ENCODE measurements at places on chromosomes 7 and 10.

GRCh38 chr7:28981161-28981465 lies 23.0 kb upstream of the TRIL start:
- DNase-seq, result no peak

DNA sequence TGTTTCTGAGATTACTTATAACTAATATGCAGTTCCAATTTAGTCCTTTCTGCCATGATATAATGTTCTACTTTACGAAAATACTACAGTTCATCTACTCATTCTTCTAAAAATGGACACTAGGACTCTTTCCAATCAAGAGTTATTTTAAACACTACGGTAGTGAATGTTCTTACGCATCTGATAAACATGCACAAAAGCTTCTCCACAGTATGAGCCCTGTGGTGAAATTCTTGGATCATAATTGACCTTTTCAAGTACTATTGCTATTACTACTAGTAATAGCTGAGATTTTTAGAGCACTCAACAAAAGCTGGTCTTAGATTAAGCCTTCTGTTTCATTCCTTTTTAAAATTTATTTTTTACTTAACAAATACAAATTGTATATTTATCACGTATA lies 106.4 kb downstream of the CH25H start:
- DNase-seq, result no peak

DNA sequence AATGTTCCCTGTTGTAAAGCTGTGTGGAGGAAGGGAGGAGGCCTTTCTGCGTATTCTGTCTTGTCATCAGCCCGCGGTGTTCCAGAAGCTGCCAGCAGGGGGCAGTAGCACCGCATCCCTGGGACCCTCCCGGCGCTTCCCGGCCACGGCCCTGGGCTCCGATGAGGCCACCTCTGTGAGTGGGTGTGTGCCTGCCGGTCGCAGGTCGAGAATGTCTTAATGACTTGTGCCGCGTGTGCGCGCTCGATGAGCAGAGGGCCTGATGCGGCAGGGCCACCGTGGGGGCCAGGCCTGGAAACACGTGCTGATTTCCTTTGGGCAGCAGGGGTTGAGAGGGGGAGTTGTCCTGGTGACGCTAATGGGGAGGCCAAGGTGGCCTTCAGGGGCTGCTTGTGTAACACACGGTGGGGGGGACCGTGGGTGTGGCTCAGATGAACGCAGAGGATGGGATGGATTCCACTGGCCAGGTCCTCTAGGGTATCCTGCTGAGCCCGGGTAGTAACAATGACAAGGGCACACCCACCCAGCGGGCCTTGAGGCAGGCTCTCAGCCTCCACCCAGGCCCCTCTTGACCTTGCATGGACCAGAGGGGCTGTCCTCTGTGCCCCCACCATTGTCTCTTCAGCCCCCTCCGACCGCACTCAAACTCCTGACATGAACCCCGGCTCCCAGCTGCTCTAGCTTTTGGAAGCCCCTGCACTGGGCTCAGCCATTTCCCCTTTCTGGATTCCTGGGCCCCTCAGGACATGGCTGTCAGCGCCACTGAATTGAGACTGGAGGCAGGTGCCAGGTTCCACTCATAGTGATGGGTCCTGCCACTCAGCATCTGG lies 135.9 kb upstream of the PODXL start:
- DNase-seq, result no peak

- DNase-seq, result no peak
Observed at GRCh38 chr7:151432658-151433521, 7.1 kb downstream of the CRYGN start.

DNA sequence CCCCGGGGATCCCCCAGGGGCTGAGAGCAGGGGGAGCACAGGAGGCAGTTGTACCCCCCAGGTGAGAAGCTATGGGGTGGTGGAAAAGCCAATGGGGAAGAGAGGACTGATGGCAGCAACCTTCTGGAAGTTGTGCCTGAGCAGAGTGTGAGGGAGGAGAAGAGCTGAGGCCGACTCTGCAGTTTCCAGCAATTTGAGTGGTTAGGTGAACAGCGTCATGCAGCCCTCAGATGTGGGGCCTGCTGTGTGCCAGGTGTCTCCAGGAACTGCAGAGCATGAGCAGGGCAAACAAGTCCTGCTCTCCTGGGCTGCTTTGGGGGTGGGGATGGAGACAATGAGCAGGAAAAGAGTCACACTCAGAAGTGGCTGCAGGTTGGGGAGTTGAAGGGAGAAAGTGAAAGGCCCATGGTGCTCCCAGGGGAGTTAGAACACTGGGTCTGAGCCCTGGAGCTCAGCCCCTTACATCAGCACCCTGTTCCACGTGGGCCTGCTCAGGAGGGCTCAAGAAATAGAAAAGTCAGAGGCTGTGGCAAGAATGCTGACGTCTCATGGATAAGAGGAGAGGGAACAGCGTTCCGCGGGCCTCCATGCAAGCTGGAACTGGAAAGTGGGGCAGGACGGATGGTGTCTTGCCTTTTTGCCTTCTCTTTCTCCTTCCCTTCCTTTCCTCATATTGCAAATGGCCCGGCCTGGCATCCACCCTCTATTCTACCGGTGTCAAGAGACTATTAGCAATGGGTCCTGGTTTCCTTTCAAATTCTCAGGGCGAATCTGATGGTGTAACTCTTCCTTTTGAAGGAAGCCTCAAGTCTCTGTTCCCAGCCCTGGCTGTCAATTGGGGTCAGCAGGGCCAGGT lies 4.0 kb upstream of the AFAP1L2 start:
- DNase-seq, result no peak

- DNase-seq, result no peak
Observed at GRCh38 chr7:140031364-140031763, 31.4 kb downstream of the PARP12 start.

GRCh38 chr10:30490289-30491000 lies 56.5 kb downstream of the MAP3K8 start:
- DNase-seq, result no peak

- DNase-seq, result no peak
Observed at GRCh38 chr10:459743-460142, 229.7 kb downstream of the DIP2C start.

GRCh38 chr10:85152911-85153310 lies 824.5 kb downstream of the CCSER2 start:
- no peak for DNase-seq

DNA sequence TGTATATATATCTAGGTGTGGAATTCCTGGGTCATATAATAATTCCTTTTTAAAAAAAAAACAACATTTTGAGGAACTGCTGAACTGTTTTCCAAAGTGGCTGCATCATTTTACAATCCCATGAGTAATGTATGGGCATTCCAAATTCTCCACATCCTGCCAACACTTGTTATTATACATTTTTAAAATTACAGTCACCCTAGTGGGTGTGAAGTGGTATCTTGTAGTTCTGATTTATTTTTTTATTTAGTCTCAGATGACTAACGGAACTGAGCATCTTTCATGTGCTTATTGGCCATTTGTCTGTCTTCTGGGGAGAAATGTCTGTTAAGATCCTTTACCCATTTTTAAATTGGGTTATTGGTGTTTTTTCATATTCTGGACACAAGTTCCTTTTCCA lies 12.0 kb upstream of the KLHL7 start:
- no peak for DNase-seq

DNA sequence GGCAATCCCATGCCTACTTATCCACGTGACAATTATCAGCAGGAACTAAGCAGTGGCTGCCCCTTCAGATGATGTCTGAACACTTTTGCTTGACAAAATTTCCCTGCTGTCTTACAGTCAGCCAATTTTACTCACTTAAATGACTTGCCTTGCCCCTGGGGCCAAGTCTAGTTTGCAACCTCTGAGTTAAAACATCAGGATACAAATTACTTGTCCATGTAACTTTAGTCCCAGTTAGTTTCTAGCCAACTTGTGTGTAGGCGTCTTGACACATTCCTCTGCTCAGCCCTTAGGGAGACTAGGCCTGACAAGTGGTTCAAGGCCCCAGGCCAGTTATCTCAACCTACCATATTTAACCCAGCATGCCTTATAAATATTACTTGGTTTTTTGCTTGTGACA lies 11.6 kb upstream of the TYSND1 start:
- no peak for DNase-seq

DNA sequence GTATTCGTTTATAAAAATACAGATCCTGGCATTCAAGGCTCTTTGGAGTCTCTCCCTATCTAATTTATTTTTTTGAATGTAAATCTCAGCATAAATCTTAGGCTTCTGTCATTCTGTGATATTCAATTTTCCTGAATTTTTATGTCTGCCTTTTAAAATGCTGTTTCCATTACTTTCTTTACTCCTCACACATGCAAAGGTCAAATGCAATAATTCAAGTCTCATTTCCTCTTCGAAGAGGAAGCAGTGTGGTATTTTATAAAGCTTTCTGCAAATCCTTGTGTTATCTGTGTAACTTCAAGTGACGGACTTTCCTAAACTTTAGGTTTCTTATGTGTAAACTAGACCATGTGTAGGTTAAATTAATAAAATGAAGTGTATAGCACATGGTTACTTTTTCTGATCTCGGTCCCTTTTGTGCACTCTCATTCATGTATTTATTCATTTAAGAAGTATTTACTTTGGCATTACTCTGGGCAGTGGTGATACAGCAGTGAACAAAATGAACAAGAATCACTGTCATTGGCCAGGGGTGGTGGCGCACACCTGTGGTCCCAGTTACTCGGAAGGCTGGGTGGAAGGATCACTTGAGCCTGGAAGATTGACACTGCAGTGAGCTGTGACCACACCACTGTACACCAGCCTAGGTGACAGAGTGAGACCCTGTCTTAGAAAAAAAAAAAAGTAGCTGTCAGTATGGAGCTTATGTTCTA lies 332.2 kb downstream of the EXOC4 start:
- no peak for DNase-seq

DNA sequence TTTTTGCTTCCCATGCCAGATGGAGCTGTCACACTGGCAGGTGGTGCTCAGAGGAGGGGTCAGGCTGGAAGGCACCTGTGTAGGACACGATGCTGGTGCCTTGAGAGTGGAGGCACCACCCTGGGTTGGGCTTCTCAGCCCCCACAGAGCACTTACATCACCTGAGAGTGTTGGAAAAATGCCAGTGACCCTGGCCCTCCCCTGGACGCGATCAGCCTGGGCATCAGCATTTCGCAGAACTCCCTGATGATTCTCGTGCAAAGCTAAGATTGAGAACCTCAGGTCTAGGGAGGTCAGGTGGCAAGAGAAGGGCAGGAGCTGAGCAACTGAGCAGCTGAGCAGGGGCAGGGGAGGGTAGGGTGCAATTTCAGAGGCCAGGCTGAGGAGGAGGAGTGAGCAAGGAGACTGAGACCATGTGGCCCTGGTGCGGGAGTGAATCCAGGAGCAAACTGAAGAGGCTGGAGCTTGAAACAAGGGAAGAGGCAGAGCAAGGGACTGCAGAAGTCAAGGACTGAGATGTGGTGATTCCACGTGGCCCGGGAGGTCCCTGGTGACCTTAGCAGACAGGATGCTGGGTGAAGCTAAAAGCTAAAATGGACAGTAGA lies 24.7 kb upstream of the GRID1 start:
- no peak for DNase-seq

DNA sequence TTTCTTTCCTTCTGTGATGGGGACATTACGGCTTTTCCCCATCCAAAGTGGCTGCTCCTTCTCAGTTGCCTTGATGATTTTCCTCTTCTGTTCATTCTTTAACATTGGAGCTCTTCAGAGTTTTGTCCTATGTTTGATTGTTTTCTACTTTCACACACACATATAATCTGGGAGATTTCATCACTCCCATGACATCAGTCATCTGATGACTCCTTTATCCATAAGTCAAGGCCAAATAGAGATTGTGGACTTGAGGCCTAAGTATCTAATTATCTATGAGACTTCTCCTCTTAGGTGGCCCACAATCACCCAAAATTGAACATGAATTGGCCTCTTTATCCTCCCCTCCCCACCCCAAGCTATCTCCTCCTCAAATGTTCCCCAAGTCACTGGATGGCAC lies 5.3 kb upstream of the COL1A2 start:
- no peak for DNase-seq

- no peak for DNase-seq
Observed at GRCh38 chr7:124459101-124460055, 306.2 kb downstream of the GPR37 start.

GRCh38 chr10:89563861-89564478 lies 28.6 kb upstream of the SLC16A12 start:
- DNase-seq, result no peak

GRCh38 chr7:138555684-138556083 lies 95.6 kb downstream of the TRIM24 start:
- no peak for DNase-seq

GRCh38 chr7:15016766-15017165 lies 114.2 kb upstream of the DGKB start:
- DNase-seq, result no peak

- no peak for DNase-seq
Observed at GRCh38 chr7:2003931-2004812, 228.6 kb downstream of the MAD1L1 start.

DNA sequence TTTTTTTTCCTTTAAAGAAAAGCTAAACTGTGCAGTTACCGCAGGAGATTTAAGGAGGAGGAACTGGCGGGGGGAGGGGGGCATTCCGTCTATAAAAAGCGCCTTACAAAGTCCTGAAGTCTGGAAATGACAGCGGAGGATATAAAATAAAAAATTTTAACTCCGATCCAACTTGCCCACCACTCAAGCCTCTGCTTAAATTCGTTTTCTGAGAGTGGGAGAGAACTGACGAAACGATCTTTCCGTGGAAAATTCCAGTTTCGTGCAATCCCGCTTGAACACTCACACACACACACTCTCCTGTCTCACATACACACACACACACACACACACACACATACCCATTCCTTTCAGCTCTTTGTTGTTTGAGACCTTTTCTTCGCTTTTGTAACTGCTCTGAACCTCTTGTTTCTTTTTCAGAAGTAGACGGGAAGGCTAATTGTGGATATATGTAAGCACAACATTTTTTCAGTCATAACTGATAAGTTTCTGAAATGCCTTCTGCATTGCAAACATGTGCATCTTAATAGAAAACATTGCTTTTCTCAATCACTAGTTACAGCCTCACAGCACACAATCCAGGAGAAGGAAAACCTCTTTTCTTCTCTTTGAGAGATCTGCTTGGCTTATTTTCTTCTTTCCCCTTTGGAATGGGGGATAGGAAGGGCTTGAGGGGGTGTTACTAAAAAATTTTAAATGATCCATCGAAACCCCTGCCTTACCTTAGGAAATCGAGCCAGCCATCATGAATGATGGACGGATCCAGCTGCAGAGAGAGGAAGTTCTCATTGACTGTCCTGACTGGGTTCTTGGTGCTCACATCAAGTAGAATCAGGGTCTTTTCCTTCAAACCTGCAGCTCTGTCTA lies 628 bp downstream of the HPSE2 start:
- no peak for DNase-seq

DNA sequence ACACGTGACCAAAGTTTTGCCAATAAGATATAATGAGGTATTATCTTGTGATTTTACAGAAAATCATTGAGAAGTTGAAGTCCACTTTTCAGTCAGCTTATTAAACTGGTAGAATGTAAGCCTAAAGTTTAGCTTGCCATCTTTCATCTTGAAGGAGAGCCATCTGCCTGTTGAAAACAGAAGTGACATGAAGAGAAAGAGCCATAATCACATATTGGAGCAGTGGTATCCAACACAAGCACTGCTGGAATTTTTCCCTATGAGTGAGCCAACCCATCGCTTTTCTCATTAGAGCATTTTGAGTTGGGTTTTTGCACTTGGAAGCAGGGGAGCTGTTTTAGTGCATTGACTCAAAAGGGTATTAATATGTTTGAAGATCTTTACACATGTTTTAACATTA lies 117.6 kb upstream of the FERD3L start:
- no peak for DNase-seq
